Camera-type eye (tissue), 1 donor: ENCODE measurements at places on chromosomes 3 and 15. TPM values are rescaled to one million over a fixed set of nuclear protein-coding genes. Genes with fewer than 3 reads are reported as not detected.

Gene ARPP21
- total RNA-seq, result 22.7 TPM

Gene IL17RD
- 32.2 TPM for total RNA-seq

Gene ZNF660
- 21.2 TPM for total RNA-seq

Gene PLD1
- 64.5 TPM for total RNA-seq

Gene SH3GL3
- 20.3 TPM for total RNA-seq

Gene RYR3
- total RNA-seq, result 14.1 TPM

Gene ZNF35
- 24.7 TPM for total RNA-seq

Gene TMEM40
- 0.82 TPM for total RNA-seq

Gene FEZF2
- 14.3 TPM for total RNA-seq

Gene TRPM1
- 52.6 TPM for total RNA-seq

Gene GP5
- total RNA-seq, result 1.1 TPM

Gene ISLR
- total RNA-seq, result 61.2 TPM

Gene SLC27A2
- 10.4 TPM for total RNA-seq

Gene CD200R1L
- total RNA-seq, result not detected

Gene SSUH2
- 0.77 TPM for total RNA-seq

Gene FAM81A
- 4.2 TPM for total RNA-seq

Gene TUSC7
- total RNA-seq, result not detected

Gene CHRFAM7A
- 9.5 TPM for total RNA-seq

Gene RTP3
- not detected for total RNA-seq

Gene UNC13C
- total RNA-seq, result 67.3 TPM

Gene ZSCAN2
- 32.3 TPM for total RNA-seq

Gene GOLGA8J
- total RNA-seq, result 0.33 TPM

Gene FOXB1
- not detected for total RNA-seq

Gene FETUB
- not detected for total RNA-seq

Gene GNAT1
- 66.7 TPM for total RNA-seq

Gene ITPR1
- total RNA-seq, result 46.6 TPM

Gene ALDH1A3
- total RNA-seq, result 143 TPM

Gene ZPLD1
- total RNA-seq, result 1.9 TPM

Gene C3orf80
- 0.66 TPM for total RNA-seq

Gene KIF23
- 22.6 TPM for total RNA-seq

Gene PARP15
- total RNA-seq, result 0.82 TPM

Gene IL12A
- not detected for total RNA-seq

Gene GP9
- 1.2 TPM for total RNA-seq

Gene IMPG2
- total RNA-seq, result 221 TPM

Gene LCTL
- 17.3 TPM for total RNA-seq

Gene LPP
- total RNA-seq, result 100 TPM

Gene KBTBD12
- 6.0 TPM for total RNA-seq

Gene VIPR1
- total RNA-seq, result 3.7 TPM

Gene P3H2
- total RNA-seq, result 46.3 TPM

Gene LSMEM2
- 1.4 TPM for total RNA-seq

Gene MEF2A
- total RNA-seq, result 165 TPM

Gene SNX22
- 1.1 TPM for total RNA-seq

Gene CLDND1
- 155 TPM for total RNA-seq

Gene CYP1A1
- total RNA-seq, result 0.55 TPM

Gene LRRC31
- total RNA-seq, result not detected

Gene SERINC4
- total RNA-seq, result 3.8 TPM

Gene NTRK3
- 14.6 TPM for total RNA-seq

Gene PLA2G4E
- 0.16 TPM for total RNA-seq

Gene CPNE9
- total RNA-seq, result 3.8 TPM

Gene LINGO1
- 35.2 TPM for total RNA-seq

Gene GATM
- 49.4 TPM for total RNA-seq

Gene GPR156
- 3.8 TPM for total RNA-seq

Gene TAGLN3
- total RNA-seq, result 78.5 TPM

Gene NR1I2
- 0.38 TPM for total RNA-seq

Gene CPLX3
- 42.8 TPM for total RNA-seq

Gene GREM1
- total RNA-seq, result 1.2 TPM
